ENCODE measurements at places on chromosomes 1 and 21.

- DNase-seq: no peak
Measured at GRCh38 chr1:198657550-198658064, 18.8 kb downstream of the PTPRC start.

DNA sequence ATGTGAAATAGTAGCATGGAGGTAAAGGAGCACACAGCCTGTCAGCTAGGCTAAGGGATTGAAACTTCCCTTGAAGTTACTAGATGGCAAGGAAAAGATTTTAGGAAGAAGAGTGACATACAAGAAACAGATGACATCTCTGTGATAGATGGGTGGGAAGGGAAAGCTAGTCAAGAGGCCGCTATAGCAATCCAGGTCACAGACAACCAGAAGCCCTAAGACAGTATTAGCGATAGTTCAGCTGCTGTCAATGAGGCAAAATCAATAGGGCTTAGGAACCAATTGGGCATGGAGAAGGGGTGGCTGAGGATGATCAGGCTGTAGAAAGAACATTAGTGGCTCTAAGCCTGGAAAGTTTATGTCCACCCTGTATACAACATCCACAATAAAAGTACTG lies 111.1 kb downstream of the GLUL start:
- no peak for DNase-seq

GRCh38 chr21:31730712-31731055 lies 1.2 kb downstream of the SCAF4 start:
- DNase-seq: peak; percentile 12

DNA sequence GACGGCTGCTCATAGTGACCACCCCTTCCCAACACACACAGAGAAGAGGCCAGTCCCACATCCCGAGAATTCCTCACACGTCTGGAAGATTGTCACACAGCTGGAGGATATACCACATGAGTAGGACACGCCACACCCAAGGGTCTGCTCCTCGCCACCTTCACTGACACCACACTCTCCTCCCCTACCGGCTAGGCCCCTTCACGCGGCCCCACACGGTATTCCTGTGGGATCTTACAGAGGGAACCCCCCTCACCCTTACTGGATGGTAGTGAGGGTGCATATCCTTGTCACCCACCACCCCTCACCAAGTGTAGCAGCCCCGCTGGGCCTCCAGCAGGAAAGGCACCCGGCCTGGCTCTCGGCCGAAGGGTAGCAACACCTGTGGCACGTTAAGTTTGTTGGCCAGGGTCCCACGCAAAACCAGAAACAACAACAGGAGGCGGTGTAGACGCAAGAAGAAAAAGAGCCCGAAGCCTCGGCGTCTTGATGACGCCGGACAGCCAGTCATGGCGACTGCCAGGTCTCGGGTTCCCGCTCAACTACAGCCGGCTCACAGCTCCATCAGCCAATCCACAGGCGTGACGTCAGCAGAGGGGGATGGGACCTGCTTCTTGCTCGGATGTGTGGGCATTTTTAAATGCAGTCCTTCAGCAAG lies at the start of gene NUP210L:
NUP210L (minus strand) TSS at position 540 of the 658 bp plus-strand sequence.
- no peak for DNase-seq

DNA sequence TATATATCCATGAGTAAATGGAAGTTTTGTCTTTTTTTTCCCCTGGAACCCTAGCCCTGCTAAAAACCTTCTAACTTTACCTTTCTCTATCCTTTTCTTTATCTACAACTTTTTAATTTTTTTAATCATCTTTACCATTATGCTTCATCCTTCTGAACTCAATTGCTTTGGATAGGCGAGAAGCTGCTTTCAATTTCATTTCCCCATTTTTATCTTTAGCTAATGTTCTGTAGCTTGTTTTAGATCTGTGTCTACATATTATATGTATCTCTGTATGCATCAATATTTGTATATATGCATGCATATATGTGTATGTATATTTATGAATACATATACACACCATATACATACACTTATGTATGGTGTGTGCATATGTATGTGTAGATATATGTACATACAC lies 57.4 kb downstream of the PTPRC start:
- no peak for DNase-seq

- DNase-seq: no peak
Measured at GRCh38 chr1:46128344-46128743, 4.1 kb downstream of the PIK3R3 start.

- DNase-seq: no peak
Measured at GRCh38 chr1:33381977-33382376, 48.9 kb downstream of the PHC2 start.

DNA sequence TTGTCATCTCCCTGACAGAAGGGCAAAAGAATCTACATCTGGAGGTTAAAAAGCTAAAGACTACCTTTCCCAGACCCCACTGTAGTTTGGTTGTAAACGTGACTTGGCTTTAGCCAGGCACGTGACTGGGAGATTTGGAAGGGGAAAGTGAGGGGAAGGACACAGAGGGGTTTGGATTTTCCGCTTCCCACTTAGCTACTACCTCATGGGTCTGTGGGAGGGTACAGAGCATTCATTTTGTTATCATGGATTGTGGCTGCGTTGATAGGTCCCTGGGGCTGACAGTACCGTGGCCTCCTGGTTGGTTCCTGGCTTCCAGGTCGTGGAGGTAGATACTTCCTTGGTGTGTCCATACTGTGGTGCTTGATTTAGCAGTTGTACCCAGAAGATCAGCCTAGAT lies 2.6 kb downstream of the CHD1L start:
- DNase-seq: no peak

GRCh38 chr1:151311589-151312331 lies 15.5 kb downstream of the PI4KB start:
- peak; percentile 93 for DNase-seq

DNA sequence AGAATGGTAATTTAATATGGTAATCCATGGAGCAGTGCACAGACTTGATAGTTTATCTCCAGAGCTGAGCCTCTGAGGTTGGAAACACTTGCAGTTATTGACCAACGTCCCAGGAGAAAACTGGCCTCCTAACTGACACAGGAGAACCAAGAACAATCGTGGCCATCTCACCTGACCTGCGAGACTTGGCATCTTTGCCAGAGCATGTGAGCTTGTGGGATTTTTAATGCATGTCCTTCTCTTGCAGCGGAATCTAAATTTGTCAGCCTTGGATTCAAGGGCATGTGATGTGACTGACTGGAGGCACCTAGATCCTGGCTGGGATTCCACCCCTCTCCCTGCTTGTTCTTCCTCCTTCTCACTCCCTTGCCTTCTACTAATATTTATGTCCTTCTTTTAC lies 27.8 kb upstream of the SLC26A9 start:
- no peak for DNase-seq

GRCh38 chr1:82979593-82980236 lies 1019.2 kb downstream of the TTLL7 start:
- no peak for DNase-seq

DNA sequence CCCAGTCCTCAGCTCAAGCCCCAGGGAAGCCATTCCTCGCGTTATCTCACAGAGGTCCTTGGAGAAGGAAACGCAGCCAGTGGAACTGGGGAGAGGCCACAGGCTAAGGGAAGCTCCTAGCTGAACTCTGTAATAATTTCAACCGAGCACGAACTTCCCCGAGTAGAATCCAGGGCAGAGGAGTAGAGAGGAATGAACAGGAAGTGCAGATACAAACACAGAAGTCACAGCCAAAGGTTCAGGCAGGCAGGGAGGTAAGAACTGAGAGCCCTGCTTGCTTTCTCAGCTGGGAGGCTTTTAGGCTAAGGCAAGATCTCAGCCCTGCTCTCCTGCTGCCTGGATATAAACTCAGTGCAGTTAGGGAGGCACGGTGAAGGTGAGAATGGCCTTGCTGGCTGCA lies 23.7 kb downstream of the WARS2 start:
- DNase-seq: no peak

DNA sequence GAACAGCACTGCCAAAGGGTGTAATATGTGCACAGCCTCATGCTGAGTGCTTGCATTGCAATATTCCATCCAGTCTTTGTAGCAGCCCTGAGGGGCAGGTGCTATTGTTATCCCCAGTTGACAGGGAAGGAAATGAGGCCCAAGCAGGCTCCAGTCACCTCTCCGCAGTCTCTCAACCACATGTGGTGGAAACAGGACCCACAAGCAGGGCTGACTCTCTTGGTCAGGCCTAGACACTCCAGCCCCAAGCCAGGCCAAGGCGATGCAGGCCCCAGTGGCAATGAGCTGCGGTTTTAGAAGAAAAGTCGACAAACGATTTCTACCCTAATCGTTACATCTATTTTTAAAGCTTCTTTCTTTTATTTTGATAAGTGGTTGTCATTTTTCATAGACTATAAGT lies 52.6 kb upstream of the GADD45A start:
- DNase-seq: no peak

GRCh38 chr1:39105061-39105840 lies 79.1 kb downstream of the NDUFS5 start:
- DNase-seq: peak; percentile 60

DNA sequence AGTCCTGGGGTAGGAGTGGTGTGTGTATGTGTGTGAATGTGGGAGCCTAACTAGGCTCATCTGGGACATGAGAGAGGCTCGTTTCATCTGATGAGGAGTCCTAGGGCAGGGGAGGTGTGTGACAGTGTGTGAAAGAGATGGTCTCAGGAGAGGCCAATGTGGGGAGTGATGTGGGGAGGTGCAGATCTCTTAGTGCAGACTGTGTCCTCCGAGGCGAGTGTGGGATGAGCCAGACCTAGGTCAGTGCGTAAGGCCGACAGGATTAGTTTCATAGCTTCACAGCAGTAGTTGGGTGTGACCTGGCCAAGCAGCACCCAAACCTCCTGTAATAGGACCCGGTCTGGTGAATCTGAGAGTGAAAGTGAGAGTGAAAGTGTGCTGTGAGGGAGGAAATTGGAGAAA lies 94.7 kb downstream of the LIPI start:
- no peak for DNase-seq

DNA sequence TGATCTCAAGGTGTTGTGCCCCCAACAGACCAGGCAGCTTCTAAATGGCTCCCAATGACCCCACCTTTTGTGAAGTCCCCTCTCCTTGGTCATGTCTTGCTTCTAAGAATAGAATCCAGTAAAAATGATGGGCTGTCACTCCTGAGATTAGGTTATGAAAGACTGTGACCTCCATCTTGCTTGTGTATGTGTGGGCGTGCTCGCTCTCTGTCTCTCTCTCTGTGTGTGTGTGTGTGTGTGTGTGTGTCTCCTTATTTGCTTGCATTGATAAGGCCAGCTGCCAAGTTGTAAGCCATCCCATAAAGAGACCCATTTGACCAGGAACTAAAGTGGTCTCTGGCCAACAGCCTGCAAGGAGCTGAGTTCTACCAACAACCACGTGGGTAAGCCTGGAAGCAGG lies 22.9 kb upstream of the TMEM51 start:
- no peak for DNase-seq

- no peak for DNase-seq
Measured at GRCh38 chr1:205071028-205071409, 13.2 kb downstream of the TMEM81 start.

- DNase-seq: no peak
Measured at GRCh38 chr1:185328255-185328654, 11.2 kb upstream of the IVNS1ABP start.

DNA sequence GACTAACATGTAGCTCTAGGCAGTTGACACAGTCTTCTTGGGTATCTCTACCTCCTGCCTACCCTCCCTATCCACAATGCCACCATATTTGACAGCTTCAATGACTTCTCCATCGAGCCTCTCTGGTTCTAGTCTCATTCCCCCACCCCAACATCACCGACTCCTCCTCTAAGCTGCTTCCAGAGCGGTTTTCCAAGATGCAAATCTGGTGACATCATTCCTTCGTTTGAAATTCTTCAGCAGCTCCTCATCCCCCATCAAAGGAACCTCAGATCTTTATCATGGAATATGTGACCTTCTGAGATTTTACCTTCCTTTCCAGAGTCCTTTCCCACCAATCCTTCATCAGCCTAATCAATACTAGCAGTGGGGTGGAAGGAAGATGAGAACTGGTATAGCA lies 352.4 kb upstream of the RUNX1 start:
- no peak for DNase-seq

DNA sequence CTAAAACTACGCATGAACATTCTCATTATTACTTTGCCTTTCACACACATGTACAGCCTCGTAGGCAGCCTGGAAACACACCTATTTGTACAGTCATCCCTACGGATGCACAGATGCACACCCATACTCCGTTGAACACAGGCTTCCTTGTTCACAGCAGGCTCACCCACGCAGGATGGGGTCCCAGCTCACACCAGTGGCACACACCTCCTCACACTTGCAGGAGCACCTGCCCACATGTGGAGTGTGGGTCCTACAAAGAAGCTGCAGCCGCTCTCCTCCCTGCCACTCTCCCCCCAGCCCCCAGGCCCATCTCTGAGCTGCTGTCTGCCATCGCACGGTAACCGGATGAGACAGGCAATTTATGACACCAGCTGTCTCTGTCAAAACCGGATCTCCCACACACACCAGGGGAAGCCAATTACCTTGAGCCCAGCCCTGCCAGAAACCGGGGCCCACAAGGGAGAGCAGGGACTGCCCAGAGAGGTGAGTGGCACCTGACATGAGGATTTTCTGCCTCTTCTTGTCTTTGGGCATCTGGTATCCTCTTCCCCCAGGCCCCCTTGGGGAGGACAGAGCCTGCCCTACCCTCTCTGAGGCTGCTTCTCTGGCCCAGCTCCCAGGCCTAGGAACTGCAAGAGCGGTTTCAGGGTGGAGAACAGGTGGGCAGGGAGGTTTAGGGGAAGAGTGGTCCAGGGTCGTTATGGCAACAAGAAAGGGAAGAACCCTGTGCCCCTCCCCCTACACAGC lies 175.4 kb downstream of the IGSF21 start:
- no peak for DNase-seq

- no peak for DNase-seq
Measured at GRCh38 chr1:91129017-91129416, 107.2 kb upstream of the ZNF644 start.

DNA sequence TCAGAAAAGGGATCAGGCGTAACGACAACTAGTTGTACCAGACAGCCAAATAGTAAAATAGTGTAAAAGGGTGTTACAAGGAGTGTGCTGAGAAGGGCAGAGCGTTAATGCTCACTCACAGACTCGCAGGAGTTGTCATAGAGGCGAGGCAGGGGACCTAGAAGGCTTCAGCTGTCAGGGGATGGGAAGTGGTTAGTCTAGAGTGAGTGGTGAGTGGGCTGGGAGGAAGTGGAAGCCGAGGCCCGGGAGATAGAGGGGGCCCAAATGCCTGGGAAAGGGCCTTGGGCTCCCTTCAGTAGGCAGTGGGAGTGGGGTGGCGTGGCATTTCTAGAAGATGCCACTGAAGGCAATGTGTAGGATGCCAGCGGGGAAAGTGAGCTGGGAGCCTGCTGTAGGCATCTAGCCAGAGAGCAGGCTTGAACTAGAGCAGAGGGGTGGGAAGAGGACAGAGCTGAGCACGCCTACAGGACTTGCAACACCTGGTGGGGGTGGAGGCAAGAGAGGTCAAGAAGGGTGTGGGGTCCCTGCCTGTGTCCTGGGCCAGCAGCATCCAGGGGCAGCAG lies 10.3 kb downstream of the SLC6A17 start:
- DNase-seq: no peak

DNA sequence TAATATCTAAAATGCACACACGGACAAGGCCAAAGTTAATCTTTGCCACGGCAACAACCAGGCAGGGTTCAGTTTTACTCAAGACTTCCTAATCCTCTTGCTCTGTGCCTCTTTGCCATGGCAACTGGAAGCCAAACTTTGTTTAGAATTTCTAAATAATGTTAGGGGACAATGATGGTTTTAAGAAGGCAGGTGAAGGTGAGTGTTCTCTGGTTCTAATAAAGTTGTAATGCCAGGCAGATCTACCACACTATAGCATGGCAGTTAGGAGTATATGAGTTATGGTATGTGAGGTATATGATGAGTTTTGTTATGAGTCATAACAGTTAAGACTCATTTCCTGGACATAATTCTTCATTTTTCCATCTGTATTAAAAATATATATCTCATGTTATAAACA lies 2.7 kb downstream of the PTPRC start:
- DNase-seq: no peak

Measured in stimulated activated CD4-positive, alpha-beta T cell treated with anti-CD3 and anti-CD28 coated beads, Interleukin-4, amount 100 ng/mL, for 24 hours (primary cell).